ENCODE measurements at places on chromosomes 6 and 20.
A peak's percentile ranks its signal among the peaks of the same experiment; 100 is the strongest.

DNA sequence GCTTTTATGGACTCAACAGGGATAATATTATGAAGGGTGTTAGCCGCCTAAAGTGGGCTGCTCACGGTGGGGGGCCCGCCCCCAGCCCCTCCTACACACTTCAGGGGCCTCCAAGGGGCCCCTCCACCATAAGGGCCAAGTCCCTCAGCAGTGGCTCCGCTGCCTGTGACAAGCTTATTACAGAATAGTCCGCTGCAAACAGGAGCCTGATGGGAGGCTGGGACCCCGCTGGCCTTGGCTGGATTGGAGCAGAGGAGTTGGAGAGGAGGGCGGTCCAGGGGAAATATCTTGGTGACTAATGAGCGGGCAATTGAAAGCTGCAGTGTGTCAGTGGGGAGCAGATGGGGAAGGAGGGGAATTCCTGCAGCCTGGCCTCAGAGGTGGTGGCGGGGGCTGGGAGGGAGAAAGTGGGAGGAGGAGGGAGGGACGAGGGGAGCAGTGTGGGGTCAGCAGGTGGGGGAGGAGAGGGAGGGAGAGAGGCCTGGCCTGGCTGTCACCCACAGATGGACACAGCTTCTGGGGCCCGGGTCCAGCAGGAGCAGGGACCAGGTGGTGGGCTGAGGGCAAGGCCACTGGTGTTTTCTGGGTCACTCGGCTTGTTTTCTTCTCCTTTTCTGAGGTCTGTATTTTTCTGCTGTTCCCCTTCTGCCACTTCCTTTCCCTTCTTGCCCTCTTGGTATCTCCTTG is 57.6 kb upstream of the FOXP4 start:
- no peak for DNase-seq

DNA sequence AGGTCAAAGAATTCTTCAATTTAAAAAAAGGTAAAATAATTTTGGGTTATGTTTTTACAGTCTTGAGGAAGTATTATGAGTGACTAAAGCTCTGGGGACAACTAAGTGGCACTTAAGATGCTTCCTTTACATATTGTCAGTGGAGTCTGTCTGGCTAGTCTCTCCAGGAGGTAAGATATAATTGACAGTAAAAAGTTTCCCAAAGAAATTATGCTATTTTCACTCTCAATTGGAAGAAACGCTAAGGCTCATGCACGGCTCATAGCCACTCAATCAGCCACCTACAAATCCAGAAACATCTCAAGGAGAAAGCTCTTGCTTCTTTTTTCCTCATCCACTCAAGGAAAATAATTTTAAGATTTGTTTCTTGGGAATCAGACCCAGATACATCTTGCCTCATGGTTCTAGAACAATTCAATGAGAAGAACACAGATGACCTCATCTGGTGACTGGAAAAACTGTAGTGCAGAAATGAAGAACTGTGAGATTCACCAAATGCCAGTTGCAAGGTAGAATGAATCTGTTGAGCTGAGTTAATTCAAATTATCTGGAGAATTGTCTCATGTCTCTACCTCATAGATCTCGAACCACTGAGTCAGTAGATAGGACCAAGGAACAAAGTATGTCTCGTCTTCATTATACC is 252.9 kb downstream of the TPBG start:
- no peak for DNase-seq

GRCh38 chr6:112466373-112467151 is 119.4 kb downstream of the RFPL4B start:
- DNase-seq: no peak

GRCh38 chr6:35293681-35294080 is 3.9 kb upstream of the DEF6 start:
- DNase-seq: no peak

GRCh38 chr6:19664878-19665612 is 172.1 kb upstream of the ID4 start:
- no peak for DNase-seq

- DNase-seq: no peak
Observed at GRCh38 chr20:19885939-19886660, 128.0 kb downstream of the RIN2 start.

- DNase-seq: peak; percentile 43
Observed at GRCh38 chr20:25470045-25470444, 62.6 kb downstream of the GINS1 start.

DNA sequence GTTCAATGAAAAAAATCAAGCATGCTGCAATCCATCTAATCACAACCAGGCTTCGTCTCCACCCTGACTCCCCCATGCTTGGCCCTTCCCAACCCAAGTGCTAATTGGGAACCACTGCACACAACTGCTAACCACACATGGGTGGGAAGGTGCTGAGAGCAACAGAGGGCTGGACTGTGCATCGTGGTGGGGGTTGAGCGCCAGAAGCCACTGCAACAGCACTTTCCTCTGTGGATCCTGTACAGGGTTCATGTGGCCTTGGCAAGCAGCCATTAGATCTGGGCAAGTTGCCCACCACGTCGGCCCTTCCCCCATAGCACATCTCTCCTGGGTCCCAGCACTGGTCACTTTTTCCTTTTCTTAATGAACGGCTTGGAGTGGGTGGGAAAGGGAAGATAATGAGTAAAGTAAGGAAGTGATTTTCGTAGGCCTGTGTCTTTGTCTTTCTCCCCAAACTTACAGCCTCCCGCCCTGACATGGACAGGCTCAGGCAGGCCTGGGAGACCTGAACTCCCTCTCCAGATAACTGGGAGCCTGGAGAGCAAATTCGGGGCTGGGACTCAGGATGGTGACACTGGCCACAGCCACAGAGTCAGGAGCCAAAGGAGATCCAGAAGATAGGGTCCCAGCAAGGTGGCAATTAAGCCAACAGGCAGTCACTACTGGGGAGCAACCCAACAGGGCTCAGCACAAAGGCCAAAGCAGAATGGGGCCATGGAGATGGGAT is 34.4 kb upstream of the MRPS10 start:
- no peak for DNase-seq

GRCh38 chr6:63584566-63584965 is 12.3 kb downstream of the LOC128125822 start:
- no peak for DNase-seq

DNA sequence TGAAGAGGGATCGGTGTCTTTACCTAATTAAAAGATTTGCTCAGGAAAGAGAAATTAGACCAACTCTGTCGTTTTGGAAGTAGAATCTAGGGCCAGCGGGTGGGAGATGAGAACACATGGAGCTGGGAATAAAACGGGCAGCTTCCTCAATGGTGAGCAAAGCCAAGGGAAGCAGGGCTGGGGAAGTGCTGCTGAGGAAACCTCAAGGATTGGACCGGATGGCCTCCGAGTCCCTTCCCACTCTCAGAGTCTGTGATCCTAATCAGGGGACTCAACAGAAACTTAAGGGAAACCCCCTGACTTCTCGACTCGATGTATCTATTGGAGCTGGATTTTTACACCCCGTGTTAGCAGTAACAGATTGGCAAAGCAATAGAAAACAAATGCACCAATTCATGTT is 10.8 kb downstream of the GCNT2 start:
- DNase-seq: no peak

DNA sequence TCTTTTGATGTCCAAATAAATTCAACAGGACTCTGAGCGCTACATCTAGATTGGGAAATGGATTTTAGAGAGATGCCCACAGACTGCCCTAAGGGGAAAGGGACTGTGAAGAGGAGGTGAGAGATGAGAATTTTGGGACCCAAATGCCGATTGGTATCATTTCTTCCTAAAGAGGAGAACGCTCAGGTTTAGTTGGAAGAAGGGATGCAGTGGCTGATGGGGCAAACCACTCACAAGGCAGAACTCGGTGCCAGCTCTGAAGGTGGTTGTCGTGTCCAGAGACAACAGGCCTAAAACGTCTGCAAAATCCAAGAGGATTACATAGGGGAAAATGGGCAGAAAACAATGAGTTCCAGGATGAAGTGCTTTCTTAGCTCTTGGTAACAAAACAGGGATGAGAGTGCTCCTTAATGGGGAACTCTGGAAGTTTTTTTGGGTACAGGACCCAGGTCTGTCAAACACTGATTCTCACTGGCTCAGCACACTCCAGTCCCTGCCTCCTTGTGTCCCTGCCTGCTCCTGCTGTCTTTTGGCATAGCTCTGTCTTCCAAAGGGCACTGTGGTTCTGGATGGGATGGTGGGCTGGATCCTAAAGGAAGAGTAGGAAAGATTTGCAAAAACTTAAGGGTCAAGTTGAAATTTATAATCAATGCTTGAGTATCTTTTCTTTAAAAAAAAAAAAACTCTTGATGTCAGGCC is 29.0 kb downstream of the NEDD9 start:
- DNase-seq: no peak

DNA sequence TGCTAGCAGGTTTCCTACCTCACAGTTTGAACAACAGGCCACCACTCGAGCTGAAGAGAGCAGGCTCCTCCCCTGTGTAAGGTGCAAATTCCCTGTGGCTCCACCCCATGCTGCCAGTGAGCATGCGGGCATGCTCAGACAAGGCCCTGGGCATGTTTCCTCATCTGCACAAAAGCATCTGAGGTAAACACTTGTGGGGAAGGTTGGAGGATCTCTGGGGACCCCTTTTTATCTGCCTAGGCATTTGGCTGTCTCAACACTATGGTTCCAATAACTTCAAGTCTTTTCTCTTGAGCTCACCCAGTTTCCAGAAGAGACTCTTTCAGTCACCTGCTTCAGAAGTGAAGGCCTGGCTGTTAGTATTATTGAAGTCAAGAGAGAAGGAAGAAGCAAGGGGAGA is 9.4 kb downstream of the C6orf58 start:
- no peak for DNase-seq

DNA sequence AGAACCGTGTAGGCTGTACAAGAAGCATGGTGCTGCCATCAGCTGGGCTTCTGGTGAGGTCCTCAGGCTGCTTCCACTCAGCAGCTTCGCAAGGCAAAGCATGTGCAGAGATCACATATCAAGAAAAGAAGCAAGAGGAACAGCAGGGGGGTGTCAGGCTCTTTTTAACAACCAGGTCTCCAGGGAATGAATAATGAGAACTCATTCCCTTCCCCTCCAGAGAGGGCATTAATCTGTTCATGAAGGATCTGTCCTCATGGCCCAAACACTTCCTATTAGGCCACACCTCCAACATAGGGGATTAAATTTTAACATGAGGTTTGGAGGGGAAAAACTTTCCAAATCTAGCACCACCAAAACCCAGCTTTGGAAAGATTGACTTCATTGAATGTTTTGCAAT is 20.0 kb downstream of the GINM1 start:
- no peak for DNase-seq

DNA sequence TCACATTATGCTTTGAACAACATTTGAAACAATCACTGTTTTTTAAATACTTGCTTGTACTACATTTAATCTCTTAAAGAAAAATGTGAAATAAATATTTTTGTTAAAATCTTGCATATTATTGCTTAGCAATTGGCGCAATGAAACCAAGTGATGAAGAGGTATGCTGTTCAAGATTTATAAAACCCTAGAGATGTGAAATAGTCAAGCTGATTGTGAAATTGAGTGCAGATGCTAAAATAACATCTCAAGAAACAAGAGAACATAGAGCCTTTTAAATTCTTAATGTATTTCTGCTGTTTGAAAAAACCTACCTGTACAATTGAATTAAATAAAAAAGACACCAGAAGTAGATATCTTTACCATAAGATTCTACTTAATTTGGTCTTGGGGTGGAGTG is 179.2 kb upstream of the MCHR2 start:
- no peak for DNase-seq

GRCh38 chr6:110408901-110409300 is 6.5 kb downstream of the DDO start:
- no peak for DNase-seq

- DNase-seq: no peak
Observed at GRCh38 chr20:45289942-45290676, 16.5 kb upstream of the RBPJL start.

- DNase-seq: no peak
Observed at GRCh38 chr20:11305406-11305805, 612.3 kb upstream of the BTBD3 start.
